ENCODE measurements at places on chromosomes 1 and 21.
A peak's percentile ranks its signal among the peaks of the same experiment; 100 is the strongest.

DNA sequence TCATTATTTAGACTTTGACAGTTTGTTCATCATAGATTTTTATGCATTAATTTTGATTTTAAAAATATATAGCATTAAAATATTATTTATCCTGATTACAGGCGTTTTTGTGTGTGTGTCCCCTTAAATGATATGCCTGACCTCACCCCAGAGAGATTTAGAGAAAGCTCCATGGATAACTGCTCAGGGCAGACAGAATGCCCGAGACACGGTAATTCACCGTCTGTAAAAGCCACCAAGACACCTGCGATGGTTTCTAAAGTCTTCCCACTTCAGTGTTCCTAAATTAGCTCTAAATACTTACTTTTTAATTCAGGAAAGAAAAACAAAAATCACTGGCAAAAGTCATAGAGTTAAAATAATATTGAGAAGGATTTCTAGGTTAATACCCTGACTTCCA lies 350.6 kb upstream of the RUNX1 start:
- DNase-seq: peak; percentile 32

DNA sequence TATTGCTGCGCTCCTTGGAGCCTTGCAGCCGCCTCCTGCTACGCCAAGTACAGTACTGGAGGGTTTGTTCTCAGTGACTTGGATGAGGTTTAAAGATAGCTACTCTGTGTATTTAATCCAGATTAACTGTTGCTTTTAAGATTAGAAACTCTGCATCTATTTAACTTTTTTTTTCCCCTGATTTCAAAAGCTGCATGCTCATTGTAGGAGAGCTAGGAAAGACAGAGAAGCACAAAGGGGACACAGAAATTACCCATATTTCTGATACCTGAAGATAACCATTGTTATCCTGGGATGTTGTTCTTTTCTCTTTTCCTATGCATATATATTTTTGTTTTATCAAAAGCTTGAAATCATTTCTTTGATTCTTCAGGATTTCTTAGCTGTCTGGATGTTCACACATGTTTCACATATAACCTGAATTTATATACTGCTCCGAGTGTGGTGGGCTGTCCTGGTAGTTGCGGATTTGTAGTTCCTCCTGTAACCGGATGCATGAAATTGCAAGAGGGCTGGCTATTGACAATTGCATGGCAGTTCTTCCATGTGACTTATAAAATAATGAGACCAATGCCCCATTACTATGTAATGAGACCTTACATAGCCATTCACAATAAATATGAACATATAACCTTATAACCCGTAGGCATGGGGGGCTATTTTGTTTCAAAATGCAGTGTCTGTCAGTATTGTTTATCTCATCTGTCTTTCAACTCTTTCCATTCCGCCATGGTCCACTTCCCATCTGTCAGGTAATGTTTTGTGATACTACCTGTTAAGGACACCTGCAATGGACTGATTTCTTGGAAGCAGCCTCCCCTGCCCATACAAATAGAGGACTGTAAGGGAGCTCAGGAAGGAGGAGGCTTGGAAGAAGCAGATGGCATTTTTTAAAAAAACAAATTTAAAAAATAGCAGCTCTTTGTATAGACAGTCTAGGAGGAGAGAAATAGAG lies 1.4 kb downstream of the RAVER2 start:
- no peak for DNase-seq

DNA sequence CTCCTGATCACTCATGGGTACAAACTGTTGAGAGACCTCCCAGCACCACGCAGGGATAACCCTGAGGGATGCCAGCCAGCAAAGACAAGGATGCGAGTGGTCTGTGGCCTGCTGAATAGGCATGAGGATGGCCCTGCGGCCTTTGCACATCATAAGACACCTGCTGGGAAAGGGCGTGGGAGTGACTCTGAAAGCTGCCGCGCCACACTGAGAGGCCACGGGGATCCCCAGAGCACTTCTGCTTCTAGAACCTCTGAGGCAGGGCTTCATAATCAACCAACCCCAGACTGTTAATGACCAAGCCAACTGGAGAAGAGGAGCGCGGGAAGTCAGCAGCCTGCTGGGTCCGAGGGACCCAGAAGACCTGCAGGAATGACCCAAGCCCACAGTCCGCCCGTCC lies 73.8 kb downstream of the SH3BGR start:
- no peak for DNase-seq

GRCh38 chr1:172824209-172824608 lies 165.3 kb downstream of the FASLG start:
- DNase-seq: no peak

DNA sequence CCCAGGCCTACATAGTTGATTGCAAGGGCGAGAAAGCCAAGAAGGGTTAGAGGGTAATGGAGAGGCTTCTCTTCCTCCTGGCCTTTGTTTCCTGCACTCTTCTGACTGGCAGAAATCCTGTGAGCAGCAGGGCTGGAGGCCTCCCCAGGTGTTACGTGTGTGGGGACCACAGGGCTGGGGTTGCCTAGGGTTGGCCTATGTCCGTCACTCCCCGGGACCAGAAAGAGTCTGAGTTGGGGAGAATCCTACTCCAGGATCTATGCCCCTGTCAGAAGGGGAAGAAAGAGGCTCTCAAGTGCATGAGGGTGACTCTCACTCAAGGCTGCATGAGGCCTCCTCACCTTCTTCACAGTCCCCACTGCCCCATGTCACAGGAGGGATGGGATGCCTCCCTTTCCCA lies 38.5 kb downstream of the IGFN1 start:
- no peak for DNase-seq

- DNase-seq: no peak
These were observed 89.7 kb upstream of the SLC44A3 start for GRCh38 chr1:94730450-94730849.

- DNase-seq: no peak
These were observed 30.7 kb upstream of the NLRP3 start for GRCh38 chr1:247385283-247385682.

GRCh38 chr1:33424205-33424604 lies 6.7 kb downstream of the PHC2 start:
- no peak for DNase-seq

DNA sequence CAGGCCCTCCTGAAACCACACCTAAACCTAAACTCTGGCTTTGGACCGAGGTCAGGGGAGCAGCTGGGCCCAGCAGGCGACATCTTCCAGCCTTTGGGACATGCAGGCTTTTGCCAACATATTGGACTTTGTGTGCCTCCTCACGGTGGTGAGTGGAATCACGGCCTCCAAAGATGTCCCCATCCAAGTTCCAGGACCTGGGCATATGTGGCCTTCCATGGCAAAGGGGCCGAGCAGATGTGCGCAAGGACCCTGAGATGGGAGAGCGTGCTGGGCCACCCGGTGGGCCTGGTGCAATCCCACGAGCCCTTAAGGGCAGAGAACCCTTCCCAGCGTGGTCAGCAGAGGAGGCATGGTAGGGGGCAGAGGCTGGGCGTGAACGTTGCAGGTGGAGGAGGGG lies 160.8 kb upstream of the C1orf174 start:
- no peak for DNase-seq

GRCh38 chr1:170225781-170226530 lies 80.2 kb downstream of the NTMT2 start:
- no peak for DNase-seq

GRCh38 chr1:114021665-114022099 lies 42.4 kb downstream of the OLFML3 start:
- no peak for DNase-seq

- DNase-seq: no peak
These were observed 6.5 kb downstream of the URB1 start for GRCh38 chr21:32386195-32386870.

- no peak for DNase-seq
These were observed 17.5 kb downstream of the UCK2 start for GRCh38 chr1:165844933-165845332.

DNA sequence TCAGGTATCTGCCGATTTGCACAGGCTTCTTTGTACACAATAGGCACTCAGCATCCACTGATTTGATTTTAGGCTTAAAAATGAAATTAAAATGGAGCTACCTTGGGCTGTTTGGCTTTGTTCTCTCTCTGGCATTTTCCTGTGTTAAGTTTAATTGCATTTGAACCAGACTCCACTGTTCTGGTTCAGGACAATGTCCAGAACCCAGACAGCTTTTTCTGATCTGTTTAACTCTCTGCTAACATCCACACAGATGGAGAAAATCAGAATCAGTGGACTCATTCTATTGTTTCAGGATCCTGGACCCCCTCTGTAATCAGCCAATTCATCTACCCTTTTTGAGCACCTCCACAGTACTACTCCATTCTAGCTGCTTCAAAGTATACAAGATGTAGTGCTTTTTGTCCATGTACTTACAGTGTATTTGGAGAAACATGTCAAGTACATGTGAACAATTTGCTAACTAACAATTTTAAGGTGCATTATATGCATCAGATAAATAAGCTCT lies 248.1 kb downstream of the PTBP2 start:
- DNase-seq: no peak
